ENCODE measurements at places on chromosomes 7 and 10.

GRCh38 chr7:116686812-116687419 is 14.9 kb downstream of the MET start:
- no peak for DNase-seq

- DNase-seq = no peak
Observed at GRCh38 chr7:147249956-147250355, 1133.4 kb downstream of the CNTNAP2 start.

DNA sequence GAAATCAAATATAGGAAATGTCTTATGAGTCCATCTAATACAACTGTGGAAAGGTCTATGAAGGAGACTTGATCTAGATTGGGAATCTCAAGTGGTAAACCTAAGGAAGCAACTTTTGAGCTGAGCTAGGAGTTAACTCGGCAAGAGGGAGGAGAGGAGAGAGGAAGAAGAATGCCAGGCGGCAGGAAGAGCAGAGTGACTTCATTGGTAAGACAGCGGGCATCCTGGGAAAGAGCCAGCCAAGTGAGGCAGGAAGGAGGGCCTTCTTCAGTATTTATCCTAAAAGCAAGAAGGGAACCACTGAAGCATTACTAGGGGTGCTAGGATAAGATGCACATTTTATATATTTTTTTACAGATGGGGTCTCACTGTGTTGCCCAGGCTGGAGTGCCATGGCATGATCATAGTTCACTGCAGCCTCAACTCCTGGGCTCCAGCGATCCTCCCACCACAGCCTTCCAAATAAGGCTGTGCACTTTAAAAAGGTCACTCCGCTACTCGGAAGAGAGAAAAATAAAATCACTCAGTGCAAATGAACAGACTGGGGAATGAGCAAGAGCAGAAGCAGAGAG is 2.0 kb downstream of the BCL7B start:
- DNase-seq = no peak

GRCh38 chr10:69769395-69769992 is 32.2 kb upstream of the COL13A1 start:
- no peak for DNase-seq

DNA sequence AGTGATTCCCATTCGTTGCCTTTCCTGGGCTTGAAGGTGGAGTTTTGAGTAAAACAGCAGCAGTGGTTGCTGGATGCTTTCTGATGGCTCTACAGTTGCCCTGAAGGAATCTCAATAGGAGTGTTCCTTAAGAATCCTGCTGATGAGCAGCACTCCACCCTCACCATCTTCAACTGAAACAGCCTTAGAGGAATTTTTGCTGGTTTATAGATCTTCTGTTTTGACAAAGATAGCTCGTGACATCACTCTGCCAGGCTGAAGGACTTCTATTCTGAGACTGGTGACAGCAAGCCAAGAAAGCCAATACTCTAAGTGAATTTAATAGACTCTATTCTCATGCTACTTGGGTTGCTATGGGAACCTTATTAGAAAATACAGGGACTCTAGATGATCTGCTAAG is 1014.7 kb downstream of the NRG3 start:
- no peak for DNase-seq

DNA sequence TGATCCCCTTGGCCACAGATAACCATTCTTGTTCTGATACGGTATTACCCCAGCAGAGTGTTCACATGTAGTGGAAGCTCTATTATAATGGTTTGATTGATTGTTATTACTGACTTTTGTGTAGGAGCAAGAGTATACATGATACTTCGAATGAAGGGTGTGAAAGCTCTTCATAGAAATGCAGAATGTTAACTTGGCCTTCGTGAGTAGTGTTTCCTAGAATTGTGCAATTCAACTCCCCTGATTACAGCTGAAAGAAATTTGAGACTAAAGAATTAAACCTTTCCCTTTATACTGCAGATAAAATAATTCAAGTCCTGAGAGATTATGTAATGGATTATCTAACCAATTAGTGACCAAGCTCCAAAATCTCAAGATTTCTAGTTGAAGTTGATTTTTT is 38.2 kb downstream of the MKLN1 start:
- DNase-seq = no peak

Data from HAP-1 (cell line).